ENCODE measurements at places on chromosomes 1 and 21.
A peak's percentile ranks its signal among the peaks of the same experiment; 100 is the strongest.

GRCh38 chr1:222521299-222522104 is 26.4 kb downstream of the HHIPL2 start:
- peak; percentile 29 for DNase-seq

DNA sequence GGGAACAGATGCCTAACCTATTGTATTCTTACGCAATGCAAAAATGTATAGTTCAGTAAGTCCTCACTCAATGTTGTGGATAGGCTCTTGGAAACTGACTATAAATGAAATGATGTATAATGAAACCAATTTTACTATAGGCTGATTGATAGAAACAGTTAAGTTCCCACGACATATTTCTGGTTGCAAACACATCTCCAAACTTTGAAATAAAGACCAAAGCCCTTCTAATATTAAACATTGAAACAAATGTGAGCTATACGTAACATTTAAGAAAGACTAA is 29.1 kb downstream of the MAP3K21 start:
- DNase-seq, result no peak

DNA sequence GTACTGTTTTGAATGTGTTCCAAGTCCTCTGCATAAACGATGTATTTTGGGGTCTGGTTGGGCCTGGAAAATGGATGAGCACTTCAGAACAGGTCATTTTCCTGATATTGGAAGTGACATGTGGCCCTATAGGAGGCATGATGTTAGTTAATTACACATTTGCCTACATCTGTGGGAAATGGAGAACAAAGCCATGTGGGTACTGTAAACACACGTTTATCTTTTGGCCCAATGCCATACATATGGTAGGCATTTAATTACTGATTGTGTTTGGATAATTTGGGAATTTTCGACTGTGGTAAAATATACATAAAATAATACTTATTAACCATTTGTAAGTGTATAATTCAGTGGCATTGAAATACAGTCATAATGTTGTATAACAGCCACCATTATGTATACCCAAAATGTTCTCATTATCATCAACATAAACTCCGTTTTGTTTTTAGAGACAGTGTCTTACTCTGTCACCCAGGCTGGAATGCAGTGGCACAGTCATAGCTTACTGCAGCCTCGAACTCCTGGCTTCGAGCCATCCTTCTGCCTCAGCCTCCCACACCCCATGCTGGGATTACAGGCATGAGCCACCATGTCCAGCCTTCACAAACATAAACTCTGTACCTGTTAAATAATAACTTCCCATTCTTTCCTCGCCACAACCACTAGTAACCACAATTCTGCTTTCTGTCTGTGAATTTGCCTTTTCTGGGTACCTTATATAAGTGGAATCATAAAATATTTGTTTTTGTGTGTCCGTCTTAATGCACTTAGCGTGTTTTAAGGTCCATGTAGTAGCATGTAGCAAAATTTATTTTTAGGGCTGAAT is 11.9 kb upstream of the RNPEP start:
- no peak for DNase-seq

DNA sequence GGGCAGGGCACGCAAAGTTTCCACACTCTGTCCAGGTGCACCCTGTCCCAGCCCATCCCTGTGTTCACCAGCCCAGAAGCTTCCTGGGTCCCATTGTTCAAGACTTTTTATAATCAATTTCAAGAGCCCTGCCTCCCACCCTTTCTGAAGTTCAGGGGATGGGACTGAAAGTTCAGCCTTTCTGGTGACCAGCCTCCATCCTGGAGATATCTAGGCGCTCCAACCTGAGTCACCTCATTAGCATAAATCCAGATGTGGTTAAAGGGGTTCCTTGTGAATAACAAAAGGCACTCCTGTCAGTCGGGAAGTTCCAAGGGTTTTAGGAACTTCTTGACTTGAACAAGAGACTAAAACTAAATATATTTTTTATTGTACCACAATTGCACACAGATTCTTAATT is 48.4 kb upstream of the RAP1A start:
- DNase-seq, result no peak

DNA sequence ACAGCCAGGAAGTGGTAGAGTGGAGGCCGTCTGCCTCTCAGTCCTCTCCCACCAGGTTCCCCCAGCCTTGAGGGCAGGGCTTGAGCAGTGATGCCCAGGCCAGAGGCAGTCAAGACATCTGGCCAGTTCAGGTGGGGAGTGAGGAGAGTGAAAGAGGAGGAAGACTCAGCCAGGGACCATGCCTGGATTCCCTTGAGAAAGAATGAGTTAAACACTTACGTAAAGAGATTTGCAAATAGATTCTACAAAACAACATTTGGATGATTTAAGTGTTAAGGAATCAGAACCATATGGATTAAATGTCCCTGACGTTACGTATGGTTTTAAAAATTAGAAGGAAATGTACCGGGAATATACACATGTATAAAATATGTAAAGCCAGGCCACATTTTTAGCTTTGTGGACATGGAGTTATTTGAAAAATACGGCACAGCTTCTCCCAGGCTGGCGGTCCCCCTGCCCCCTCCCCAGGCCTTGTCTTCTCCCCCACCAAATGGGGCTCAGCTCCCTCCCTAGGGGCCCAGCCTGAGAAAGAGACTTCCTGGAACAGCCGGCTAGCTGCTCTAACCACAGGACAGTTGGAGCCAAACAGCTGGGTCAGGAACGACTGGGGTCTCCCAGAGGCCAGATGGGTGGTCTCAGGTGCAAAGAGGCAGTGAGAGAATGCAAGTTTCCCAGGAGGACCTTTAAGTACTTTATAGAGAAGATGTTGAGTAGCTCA is 188.3 kb upstream of the EDN2 start:
- no peak for DNase-seq

GRCh38 chr21:25513810-25514209 is 93.5 kb downstream of the MRPL39 start:
- DNase-seq, result no peak
